Aortic smooth muscle cell (primary cell): ENCODE measurements at places on chromosomes 16 and 17. TPM values are rescaled to one million over a fixed set of nuclear protein-coding genes. Genes with fewer than 3 reads are reported as not detected.

KLHDC4 gene
- total RNA-seq, result 21.8 and 23.1 TPM in 2 replicates

C17orf100 gene
- total RNA-seq, result 0.37 and 0.40 TPM in 2 replicates

DNAI2 gene
- total RNA-seq, result not detected in 2 replicates

EPX gene
- not detected in 2 replicates for total RNA-seq

CCL8 gene
- not detected in 2 replicates for total RNA-seq

CDRT15L2 gene
- not detected in 2 replicates for total RNA-seq

BTBD17 gene
- total RNA-seq, result not detected in 2 replicates

MMP2 gene
- 389 and 576 TPM in 2 replicates for total RNA-seq

ITGB4 gene
- total RNA-seq, result 0.37 and 0.40 TPM in 2 replicates

SBK1 gene
- not detected in 2 replicates for total RNA-seq

FOXN1 gene
- total RNA-seq, result not detected in 2 replicates

PRM3 gene
- total RNA-seq, result not detected in 2 replicates

KRT40 gene
- total RNA-seq, result not detected in 2 replicates

MOSMO gene
- total RNA-seq, result 10.4 and 10.8 TPM in 2 replicates

TBC1D28 gene
- total RNA-seq, result not detected in 2 replicates

RAMP2 gene
- total RNA-seq, result 0.19 and 0.26 TPM in 2 replicates

KCNG4 gene
- under 0.01 TPM in 1 of 2 replicates, not detected in the other for total RNA-seq

MAPT gene
- total RNA-seq, result 0.13 and 0.19 TPM in 2 replicates

PDIA2 gene
- total RNA-seq, result 0.79 and 0.93 TPM in 2 replicates

SLC22A31 gene
- 0.13 and 0.25 TPM in 2 replicates for total RNA-seq

EVPLL gene
- total RNA-seq, result not detected in 2 replicates

TSPAN10 gene
- 0.81 and 1.1 TPM in 2 replicates for total RNA-seq

PALB2 gene
- 6.5 and 7.3 TPM in 2 replicates for total RNA-seq

DNAH17 gene
- total RNA-seq, result not detected in 2 replicates

SDK2 gene
- under 0.01 TPM in 2 replicates for total RNA-seq

CRAMP1 gene
- 4.6 and 6.6 TPM in 2 replicates for total RNA-seq
